A172 (cell line): ENCODE measurements at places on chromosomes 16 and 17.

DNA sequence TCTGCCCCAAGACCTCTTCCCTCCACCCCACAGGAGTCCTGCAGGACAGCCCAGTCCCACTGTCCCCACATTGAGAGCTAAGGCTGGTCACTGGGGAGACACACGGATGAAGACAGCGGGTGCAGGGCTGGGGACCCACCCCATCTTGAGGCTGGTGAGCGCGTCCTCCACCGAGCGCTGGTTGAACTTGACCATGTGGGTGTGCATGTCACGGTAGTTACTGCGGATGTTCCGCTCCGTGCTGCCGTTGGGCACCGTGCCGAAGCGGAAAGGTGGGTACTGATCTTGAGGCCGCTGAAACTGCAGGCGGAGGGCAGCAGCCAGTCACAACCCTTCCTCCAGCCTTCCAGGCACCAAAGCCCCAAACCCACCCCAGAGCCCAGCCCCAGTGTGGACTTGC lies 13.1 kb downstream of the GRIN2C start:
- no peak for DNase-seq

- DNase-seq, result no peak
Measured at GRCh38 chr17:35821308-35821707, 12.0 kb downstream of the TAF15 start.

DNA sequence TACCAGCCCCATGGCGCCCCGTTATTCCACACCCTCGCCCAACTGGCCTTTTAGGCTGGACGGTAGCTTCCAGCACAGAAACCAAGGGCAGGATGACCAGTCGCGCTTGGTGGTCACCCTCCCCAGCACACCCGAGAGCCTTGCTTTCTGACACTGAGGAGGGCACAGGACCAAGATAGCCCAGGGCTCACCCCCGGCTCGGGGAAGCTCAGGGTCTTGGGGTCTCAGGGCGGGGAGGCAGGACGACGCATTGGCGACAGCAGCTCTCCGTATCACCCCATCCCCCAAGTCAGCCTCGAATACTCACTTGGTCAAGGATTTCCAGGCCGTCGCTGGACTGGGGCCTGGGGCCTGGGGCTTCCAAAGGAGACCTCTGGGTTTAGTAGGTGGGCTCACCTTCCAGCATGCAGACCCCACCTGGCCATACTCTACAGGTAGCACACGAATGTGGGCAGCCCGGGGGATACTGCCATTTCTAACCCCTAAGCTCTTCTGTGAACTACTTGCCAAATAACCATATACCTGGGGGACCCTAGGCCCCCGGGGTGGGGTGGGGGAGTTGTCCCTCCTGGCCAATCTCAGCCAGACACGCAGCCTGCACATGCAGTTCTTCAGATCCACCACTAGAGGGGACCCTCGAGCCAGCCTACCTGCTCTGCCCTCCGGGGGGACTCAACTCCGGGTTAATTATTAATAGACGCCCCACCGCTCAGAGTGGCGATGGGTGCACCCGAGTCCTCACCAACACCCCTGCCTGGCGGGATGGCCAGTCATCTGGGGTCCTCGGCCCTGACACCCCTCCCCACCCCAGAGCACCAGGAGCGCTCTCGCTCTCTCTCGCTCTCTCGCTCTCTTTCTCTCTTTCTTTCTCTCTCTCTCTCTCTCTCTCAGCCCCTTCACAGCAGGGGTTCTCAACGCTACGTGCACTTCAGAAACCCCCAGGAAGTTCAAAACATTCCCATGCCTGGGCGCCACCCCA lies 30.0 kb downstream of the TBC1D16 start:
- peak; percentile 51 for DNase-seq

DNA sequence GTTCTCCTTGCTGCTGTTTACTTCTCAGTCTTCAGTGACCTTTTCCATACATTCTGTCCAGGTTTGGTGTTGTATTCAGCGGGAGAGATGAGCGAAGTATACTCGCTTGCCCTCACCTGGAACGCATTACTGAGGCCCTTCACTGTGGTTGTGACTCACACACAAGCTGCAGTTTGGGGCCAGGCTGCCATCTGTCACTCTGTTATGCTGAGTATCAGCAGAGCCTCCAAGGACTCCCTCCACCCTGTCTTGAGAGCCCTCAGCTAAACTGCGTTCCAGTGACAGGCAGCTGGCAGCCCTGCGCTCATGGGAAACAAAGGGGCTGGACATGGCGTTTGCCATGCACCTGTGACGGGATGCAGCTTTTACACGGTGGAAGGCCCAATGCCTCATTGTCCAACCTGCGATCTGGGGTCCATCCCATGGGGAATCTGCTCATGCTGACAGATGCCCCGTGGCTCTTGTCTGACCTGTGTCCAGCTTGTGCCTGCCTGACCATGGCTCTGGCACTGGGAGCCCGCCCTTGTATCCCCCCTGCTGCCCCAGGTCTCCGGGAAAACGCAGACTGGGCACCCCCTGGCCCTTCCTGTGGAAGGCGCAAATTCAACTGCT lies 6.5 kb upstream of the ZNF778 start:
- peak; percentile 10 for DNase-seq

DNA sequence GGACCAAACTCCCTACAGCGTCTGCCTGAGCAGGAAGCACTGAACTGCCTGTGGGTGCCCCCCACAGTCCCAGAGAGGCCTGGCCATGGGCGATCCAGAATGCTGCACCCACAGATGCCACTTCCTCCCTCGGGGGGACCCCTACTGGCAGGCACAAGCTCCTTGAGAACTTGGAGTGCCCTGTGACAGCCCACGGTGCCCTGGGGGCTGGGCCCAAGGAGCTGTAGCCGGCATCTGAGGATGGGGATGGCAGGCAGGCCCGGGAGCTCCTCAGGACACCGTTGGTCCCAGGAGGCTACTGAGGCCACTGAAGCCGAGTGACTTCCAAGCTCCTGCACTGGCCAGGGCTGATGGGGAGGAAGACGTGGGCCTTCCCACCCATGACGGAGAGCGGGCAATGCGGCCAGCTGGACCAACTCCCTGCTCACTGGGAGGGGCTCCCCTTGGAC lies 15.1 kb upstream of the RASD1 start:
- DNase-seq, result no peak

DNA sequence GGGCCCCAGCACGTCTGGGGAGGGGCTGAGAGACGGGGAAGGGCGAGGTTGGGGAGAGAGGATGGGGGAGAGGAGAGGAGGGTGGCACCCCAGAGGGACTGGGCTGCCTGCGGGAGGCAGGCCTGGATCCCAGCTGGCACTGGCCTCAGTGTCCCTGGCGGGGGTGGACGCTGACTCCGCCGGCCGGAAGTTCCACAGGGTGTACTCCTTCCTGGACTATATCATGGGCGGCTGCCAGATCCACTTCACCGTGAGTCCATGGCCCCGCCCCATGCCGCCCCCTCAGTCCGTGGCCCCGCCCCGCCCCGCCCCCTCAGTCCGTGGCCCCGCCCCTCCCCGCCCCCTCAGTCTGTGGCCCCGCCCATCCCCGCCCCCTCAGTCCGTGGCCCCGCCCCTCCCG lies 11.3 kb downstream of the CPNE7 start:
- DNase-seq, result peak; percentile 44

DNA sequence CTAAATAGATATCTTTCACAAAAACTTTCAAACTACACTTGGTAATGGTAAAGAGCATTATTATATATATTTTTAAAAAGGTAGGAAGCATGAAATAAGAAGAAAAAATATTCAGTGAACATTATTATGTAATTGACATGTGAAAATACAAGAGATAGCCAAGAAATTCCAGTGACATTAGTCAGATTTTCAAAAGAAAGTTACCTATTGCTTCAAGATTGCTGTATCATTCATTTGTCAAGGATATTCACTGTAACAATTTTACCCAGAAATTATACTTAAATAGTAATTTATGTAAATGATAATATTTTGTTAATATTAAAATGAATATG lies 350.2 kb downstream of the KIF2B start:
- no peak for DNase-seq

DNA sequence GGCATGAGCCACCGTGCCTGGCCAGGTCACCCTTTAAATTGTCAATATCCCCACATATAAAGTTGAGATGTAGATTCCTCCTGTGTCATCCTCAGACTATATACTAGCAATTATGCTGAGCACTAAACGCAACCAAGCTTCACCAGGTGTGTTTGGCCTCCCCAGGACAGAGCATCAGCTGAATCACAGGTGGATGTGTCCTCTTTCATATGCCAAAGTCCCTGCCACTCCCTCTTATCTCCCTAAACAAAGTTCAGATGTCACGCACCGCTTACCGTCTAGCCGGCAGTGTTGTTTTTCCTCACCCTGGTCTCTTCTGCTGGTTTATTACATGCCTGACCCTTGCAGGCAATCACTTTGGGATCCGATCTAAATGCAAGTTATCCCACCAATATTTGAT lies 43.8 kb upstream of the ARHGAP44 start:
- no peak for DNase-seq

GRCh38 chr17:45146890-45147580 lies 1.2 kb upstream of the HEXIM1 start:
- DNase-seq, result peak; percentile 67

GRCh38 chr17:44008205-44008909 lies 3.9 kb downstream of the NAGS start:
- DNase-seq, result no peak

- DNase-seq, result no peak
Measured at GRCh38 chr16:72244853-72245252, 72.9 kb upstream of the PMFBP1 start.

DNA sequence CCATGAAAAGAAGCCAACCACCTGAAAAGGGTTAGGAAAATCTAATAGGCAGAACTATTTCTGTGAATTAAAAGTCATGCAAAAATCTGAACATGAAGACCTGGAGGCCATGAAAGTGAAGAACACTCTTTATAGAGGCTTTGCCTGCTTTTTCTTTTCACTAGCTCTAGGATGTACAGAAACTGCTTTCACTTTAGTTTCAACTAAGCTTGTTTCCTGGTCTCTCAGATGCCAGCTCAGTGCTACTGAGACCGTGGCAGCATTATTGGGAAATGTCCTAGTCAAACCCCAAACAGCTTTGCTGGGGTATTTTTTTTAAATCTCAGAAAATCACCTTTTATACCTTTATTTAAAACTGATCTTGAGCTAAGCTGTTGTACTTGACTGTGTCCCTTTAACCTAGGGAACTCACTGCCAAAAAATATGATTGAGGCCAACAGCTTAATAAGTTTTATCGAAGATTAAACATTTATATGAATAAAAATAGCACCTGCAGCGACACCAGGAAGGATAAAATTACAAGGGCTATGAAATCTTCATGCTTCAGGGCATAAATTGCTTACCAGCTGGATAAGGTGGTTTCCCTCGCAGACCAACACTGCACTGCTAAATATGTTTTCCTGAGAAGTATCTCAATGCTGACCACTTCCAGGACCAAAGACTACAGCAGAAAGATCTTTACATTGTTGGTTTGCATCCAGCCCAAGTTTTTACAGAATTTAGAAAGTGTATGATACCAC lies 621.8 kb upstream of the ZFHX3 start:
- no peak for DNase-seq

- peak; percentile 82 for DNase-seq
Measured at GRCh38 chr16:87203060-87203656, 114.0 kb downstream of the C16orf95 start.

DNA sequence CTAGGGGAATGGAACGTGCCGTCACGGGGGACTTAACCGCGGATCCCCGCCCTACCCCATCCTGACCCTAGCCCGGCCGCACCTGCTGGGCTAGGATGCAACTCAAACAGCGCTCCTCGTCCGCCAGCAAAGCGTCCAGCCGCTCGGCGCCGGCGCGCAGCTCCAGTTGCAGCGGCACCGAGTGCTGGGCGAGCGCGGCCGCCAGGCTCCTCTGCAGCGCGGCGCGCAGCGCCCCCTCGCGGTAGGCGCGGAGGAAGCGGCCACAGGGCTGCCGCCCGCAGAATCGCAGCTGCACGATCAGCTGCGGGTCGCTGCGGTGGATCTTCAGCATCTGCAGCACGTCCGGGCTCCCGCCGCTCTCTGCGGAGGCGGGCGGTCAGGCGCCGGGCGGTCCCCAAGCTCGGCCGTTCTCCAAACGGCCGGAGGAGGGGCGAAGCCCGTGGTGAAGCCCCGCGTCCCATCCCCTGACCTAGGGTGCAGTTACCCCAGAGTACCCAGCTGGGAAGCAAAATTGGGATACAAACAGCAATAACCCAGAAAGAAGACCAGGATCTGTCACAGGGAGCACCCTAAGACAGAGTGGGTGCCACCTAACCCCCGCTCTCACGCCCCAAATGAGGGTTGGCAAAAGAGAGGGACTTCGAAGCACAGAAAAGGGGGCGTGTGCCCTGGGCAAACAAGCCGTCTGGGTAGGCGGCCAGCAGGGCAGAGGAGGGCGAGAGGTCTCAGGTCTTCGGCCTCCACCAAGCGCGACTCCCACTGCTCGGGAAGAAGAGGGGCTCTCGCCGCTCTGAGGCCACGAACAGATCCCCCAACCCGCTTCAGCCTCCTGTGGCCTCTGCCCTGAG lies 4.2 kb downstream of the TRADD start:
- DNase-seq, result no peak

DNA sequence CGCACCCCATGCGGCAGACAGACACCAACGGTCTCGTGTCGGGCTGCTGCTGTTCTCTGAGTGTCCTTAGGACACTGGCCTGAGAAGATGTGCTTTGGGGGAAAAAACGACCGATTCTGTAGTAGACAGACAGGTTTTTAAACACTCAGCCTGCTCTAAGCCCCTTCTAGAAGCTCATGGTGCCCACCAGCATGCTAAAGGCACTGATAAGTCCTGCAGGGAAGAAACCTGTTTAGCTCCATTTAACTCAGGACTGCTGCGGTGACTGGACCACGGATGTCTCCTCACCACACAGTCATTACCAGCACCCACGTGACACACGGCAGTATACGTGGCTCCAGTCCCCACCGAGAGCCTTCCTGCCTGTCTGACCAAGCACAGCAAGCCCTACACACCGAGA lies 19.1 kb upstream of the APRT start:
- DNase-seq, result no peak

DNA sequence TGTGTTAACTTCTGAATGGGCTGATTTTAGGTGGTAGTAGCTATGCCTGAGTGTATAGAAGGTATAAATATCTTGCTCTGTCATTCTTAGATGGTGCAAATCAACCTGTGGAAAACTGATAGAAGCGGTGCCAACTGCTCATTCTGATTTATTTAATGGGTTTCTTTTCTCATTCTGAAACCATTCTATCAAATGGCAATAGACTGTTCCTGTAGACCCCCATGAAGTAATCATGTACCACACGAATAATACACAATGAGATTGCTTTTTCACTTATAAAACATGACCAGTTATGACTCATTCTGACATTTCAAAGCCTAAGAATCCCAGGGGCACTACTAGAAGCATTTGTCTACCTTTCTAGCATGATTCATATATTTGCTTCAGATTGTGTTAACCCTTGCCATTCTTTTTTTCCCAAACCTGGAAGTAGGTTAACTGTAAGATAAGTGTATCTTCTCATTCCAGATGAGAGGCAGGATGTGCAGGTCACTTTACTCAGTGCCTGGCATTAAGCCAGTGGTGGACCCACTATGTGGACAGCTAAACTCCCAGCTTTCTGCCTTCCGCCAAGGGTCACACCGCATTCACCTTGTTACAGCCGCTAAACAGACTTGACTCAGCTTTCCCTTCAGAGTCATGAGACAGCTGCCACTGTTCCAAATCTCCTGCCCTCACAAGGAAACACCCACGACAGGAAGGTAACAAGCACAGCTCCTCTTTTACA lies 16.4 kb upstream of the SLC16A11 start:
- DNase-seq, result peak; percentile 97

DNA sequence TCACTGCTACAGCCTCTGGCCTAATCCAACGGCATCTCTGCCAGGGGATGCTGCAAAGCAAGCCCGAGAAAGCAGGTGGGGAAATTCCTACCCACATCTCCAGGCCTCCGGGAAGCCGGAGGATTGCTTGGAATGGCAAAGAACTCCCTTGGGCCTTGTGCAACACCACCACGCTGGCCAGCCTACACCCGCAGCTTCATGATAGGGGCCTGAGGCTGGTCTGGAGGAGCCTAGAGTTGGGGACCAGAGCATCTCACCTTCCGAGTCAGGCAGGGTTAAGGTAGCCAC lies 20.3 kb downstream of the GGA3 start:
- DNase-seq, result no peak

GRCh38 chr16:85123891-85124635 lies 11.8 kb upstream of the CIBAR2 start:
- DNase-seq, result peak; percentile 69
